ENCODE measurements at places on chromosomes 5 and 9. TPM values are rescaled to one million over a fixed set of nuclear protein-coding genes. Genes with fewer than 3 reads are reported as not detected.

DNA sequence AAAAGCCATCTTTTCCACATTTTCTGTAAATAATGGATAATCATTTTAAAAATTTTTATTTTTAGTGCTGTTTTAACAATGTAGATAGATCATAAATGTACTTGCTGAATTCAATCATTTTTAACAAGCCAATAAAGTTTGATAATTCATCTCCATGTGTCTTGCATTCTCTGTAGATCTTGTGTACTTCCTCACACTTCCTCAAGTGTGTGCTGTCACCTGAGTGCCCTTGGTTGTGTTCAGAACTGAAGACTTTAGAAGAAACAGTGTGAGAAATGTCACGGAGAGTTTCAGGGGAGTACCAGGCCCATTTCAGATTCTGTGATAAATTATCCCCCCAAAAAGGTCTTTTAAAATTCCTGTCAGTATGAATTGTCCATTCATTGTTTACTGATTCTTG is 146.0 kb downstream of the NTRK2 start:
- DNase-seq: no peak

- DNase-seq: no peak
Observed at GRCh38 chr5:103582364-103582763, 19.8 kb upstream of the NUDT12 start.

The SMIM33 gene
- total RNA-seq: not detected

DNA sequence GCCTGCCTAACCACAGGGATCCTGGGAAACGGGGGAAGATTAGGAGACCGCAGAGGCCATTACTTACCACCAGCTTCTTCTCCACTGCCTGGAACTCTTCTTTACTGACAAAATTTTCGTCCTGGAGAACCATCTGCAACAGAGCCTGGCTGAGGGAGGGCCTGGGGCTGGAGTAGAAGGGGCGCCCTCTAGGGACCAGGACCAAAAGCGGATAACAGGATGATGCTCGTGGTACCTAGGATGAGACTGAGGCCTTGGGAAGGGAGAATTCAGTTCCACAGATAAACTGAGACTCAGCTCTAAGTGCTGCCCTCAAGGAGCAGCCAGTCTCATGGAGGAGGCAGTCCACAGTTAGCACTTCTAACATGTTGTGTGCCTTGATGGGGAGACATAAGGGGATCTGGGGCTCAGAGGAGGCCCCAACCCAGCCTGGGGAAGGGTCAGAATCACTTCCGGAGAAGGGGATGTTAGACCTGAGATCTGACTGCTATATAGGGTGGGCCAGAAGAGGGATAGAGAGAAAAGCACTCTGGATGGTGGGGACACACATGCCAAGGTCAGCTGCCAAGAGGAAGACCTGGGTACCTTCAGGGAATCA is 1.2 kb downstream of the SPATA24 start:
- peak; percentile 26 for DNase-seq

DNA sequence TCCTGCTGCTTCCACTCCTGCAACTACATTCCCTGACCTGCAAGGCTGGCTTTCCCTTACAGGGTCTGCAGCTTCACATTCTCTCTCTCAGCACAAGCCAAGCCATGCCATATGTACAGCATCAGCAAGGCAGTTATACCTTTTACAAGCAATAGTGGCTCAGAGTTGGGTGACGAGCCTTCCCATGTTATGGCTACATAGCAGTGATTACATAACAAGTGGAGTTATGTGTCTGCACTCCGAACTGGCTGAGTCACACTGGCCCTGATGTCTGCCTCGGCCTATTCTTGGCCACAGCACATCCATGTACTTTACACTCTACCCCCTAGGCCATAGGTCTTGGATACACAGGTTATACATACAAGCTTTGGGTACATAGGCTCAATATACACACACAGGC is 52.0 kb upstream of the SNCAIP start:
- DNase-seq: no peak

- no peak for DNase-seq
Observed at GRCh38 chr9:130209422-130209821, 37.2 kb downstream of the NCS1 start.

The IFT74 gene
- 12.3 TPM for total RNA-seq

DNA sequence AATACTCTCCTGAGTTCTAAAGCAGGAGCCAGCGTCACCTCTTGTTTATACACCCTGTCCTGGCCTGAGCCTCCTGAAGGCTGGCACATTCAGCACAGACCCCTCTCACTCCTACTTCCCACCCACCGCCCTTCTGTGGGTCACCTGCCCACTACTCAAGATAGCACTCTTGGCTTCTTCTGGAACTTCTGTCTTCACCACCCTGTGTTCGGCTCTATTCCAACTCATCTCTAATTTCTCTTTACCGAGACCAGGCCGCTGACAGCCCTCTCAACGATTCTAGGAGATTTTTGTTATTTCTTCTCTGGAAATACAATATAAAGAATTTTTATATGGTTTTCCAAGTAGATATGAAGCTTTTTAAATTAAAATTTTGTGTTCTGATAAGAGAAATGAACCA is 57.4 kb downstream of the IRF1 start:
- no peak for DNase-seq

DNA sequence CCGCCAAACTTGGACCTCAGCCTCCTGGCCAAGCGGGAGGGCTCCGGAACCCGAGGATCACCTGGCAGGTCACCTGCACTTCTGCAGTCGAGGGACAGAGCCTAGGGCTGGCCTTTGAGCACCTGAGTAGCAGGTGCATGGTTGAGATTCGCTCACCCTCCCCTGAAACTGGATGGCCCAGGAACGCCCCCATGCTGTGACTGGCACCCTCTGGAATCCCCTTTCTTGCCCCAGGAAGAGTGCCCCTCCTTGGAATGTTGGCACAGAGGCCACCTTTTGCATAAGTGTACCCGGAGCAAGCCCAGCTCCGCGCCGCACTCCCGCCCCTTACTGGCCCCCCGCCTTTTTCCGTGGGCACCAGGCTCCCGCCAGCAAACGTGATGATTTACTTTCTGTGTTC is 112.5 kb upstream of the IER5L start:
- DNase-seq: peak; percentile 59
